Lung (tissue), 17 donors: ENCODE measurements at places on chromosomes 7 and 10. TPM values are rescaled to one million over a fixed set of nuclear protein-coding genes. Genes with fewer than 3 reads are reported as not detected.
A peak's percentile ranks its signal among the peaks of the same experiment; 100 is the strongest.

DNA sequence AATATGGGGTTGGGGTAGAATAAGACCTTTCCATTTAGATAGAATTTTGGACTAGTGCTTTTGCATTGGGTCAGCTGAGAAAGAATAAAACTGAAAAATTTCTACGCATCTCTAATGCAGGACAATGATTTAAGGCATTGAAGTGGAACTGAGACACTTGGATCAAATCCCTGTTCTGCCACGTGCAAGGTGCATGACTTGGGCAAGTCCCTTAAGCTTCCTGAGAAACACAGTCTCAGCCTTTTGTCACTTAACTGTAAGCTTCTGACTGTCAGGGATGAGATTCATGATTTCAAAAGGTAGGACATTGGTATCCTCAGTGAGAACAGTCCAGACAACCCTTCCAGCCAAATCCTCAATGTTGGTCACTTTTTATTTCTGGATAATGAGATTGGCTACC is 59.2 kb downstream of the ENTPD1 start:
- no peak for DNase-seq

DNA sequence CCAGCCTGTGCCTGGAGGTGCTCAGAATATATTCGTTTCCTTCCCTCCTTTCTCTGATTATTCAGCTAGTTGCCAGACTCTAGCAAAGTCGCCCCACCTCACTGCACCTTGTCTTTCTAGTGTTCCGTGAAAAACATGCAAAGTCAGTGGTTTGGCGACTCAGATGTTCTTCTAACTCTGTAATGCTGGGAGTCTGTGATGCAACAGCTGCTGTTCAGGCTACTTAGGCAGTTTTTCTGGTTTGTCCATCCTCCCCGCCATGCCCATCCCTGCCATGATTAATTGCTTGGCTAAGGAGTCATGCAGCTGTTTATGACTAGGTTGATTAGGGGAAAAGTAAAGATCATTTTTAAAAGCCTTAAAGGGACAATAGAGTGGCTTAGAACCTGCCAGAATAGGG is 99.4 kb downstream of the MTPN start:
- no peak for DNase-seq

Gene GALNT17
- total RNA-seq = 10.4 TPM

Gene STRIP2
- 1.1 TPM for total RNA-seq

DNA sequence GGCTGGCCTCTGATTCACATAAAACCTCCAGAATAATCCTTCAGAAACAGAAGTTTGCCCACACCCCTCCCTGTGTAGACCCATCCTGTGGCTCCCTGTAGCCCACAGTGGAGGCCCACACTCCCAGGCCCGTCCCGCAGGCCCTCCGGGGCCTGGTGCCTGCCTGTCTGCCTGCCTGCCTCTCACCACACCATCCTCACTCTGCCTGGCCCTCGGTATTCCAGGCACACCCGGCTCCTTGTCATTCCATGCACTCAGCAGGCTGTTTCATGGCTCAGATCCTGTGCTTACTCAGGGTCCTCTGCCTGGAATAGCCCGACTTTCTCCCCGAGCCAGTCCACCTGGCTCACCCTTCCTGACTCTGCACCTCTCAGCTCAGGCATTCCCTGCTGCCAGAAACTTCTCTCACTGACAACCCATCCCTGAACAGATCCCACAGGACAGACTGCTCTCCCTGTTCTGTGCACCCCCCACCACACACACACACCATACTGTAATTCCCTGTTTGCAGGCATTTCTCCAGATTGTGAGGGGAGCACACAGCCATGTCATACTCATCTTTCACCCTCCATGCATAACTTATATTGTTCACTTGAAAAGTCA is 498.0 kb upstream of the ZMIZ1 start:
- DNase-seq = no peak

GRCh38 chr10:84541289-84541637 is 212.9 kb downstream of the CCSER2 start:
- DNase-seq = no peak

GRCh38 chr7:37930226-37930948 is 9.9 kb downstream of the EPDR1 start:
- DNase-seq = peak; percentile 37

- no peak for DNase-seq
These were observed 105.3 kb downstream of the ADCY1 start for GRCh38 chr7:45679516-45679915.

- no peak for DNase-seq
These were observed 66.6 kb upstream of the ZNF479 start for GRCh38 chr7:57198801-57199200.

DNA sequence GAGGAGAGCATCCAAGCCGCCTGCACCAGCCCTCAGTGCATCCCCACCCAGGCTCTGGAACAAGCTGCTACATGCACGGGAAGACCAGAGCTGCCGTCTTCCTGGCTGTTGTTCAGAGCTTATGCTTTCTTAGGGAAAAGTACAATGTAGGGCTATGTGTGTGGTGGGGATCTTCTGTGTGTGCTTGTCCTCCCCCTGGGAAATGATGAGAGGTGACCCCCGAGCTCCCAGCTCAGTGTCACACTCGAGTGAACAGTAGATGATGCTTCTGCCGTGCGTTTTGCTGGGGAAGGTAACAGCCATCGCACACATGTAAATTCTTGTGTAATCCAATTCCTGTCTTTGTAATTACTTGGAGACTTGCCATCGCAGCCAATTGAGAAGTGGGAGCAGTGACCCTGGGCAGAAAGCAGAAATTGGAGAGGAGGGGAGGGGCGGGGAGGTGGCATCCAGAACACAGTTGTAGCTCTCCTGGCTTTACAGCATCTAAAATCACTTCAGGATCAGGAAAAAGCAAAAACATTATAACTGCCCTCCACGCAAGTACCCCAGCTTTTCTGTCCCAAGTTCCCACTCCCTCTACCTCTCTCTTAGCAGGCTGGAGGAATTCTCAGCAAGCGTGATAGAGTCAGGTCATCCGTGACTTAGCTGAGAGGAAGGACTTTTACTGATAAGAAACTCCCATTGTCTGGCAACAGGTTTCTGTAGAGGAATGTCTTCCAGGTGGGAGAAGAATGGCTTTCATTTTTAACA is 149.6 kb downstream of the TCF7L2 start:
- peak; percentile 78 for DNase-seq

Gene GOT1
- 14.6 TPM for total RNA-seq

GRCh38 chr7:96452146-96452545 is 130.2 kb upstream of the SLC25A13 start:
- no peak for DNase-seq

DNA sequence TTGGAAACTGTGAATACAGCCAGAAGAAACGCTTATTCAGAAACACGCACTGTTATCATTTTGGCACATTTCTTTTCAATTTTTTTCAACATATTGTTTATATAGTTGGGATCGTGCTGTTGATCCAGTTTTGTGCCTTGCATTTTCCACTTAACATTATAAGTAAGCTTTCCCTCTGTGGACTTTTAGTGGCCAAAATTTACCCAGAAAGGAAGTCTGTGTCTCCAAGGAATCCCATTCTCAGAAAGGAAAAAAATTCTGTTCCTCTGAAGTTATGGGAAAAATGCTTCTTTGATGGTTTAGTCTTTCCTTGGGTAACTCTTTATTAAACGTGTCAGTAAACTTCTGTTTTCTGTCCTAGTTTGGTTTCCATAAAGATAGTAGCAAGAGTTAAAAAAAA is 280.0 kb downstream of the REEP3 start:
- no peak for DNase-seq

- DNase-seq = no peak
These were observed 838.3 kb downstream of the GRID1 start for GRCh38 chr10:85528318-85528652.

- no peak for DNase-seq
These were observed 479.7 kb downstream of the KIF20B start for GRCh38 chr10:90180886-90181691.

Gene UNCX
- total RNA-seq = not detected

Gene PRF1
- total RNA-seq = 5.1 TPM

DNA sequence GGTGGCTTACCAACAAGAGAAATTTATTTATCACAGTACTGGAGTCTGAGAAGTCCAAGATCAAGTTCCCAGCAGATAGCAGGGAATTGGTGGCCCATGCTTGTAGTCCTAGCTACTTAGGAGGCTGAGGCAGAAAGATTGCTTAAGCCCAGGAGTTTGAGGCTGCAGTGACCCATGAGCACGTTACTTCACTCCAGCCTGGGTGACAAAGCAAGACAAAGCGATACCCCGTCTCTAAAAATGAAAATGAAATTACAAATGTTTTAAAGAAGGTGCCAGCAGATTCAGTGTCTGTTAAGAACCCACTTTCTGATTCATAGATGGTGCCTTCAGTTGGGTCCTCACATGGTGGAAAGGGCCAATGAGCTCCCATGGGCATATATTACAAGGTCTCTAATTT is 20.6 kb upstream of the ARHGAP12 start:
- no peak for DNase-seq
